ENCODE measurements at places on chromosomes 5 and 9. TPM values are rescaled to one million over a fixed set of nuclear protein-coding genes. Genes with fewer than 3 reads are reported as not detected.
A peak's percentile ranks its signal among the peaks of the same experiment; 100 is the strongest.

- no peak overlapping the region for H3K27ac ChIP-seq
- peaks cover 10% of the 10 kb centered on the region for H3K4me1 ChIP-seq
- no peaks in the 10 kb centered on the region for H3K27me3 ChIP-seq
- DNase-seq = no peak
- H3K4me3 ChIP-seq = no peak overlapping the region
Measured at GRCh38 chr9:124373386-124373785, 41.9 kb downstream of the PSMB7 start.

DNA sequence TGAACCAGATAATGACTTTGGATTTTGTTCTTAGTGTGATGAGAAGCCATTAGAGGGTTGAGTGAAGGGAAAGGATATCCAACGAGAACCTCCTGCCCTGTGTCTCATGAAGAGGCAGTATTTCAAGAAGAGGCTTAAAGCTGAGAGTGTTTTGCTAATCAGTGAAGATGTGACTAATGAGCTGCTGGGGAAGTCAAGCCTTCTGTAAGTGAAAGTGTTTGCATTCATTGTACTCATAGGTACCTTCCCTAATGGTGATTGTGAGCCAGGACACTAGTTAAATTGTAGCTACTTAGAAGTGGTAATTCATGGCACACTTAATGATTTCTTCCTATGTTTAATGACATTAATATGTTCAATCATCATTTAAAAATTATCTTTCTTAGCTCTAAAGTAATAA, 23.7 kb downstream of the PIP5K1B start:
- no peak overlapping the region for H3K27ac ChIP-seq
- H3K4me3 ChIP-seq = no peak overlapping the region
- H3K4me1 ChIP-seq = no peaks in the 10 kb centered on the region
- H3K36me3 ChIP-seq = no peaks in the 10 kb centered on the region
- H3K27me3 ChIP-seq = no peaks in the 10 kb centered on the region

GRCh38 chr5:131270809-131271208, 7.0 kb downstream of the CDC42SE2 start:
- H3K36me3 ChIP-seq = no peaks in the 10 kb centered on the region
- H3K4me3 ChIP-seq = no peak overlapping the region
- H3K4me1 ChIP-seq = peaks cover 3% of the 10 kb centered on the region
- H3K27me3 ChIP-seq = no peaks in the 10 kb centered on the region
- DNase-seq = no peak

DNA sequence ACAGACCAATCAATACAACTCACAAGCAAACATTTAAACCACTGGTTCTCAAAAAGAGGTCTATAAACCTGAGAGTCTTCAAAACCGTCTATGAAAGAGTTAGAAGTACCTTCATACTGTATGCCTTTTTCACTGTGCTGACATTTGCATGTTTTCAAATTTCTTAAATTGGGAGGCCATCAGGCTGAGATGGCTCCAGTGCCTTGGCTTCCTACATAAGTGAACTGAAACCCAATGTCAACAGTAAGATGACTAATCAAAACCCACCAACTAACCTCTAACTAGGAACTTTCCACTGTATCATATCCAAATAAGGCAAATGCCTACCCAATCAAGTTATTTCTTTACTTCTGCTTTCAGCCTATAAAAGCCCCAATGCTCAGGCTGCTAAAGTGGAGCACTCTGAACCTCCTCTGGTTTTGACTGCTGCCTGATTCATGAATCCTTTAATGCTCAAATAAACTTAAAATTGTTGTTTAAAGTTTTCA, 35.1 kb downstream of the FAM13B start:
- H3K4me1 ChIP-seq = peaks cover 41% of the 10 kb centered on the region
- peaks cover 11% of the 10 kb centered on the region for H3K36me3 ChIP-seq
- DNase-seq = no peak
- H3K27me3 ChIP-seq = no peaks in the 10 kb centered on the region
- no peak overlapping the region for H3K4me3 ChIP-seq

MAMDC4 gene
- polyA plus RNA-seq = 25.3 TPM

DNA sequence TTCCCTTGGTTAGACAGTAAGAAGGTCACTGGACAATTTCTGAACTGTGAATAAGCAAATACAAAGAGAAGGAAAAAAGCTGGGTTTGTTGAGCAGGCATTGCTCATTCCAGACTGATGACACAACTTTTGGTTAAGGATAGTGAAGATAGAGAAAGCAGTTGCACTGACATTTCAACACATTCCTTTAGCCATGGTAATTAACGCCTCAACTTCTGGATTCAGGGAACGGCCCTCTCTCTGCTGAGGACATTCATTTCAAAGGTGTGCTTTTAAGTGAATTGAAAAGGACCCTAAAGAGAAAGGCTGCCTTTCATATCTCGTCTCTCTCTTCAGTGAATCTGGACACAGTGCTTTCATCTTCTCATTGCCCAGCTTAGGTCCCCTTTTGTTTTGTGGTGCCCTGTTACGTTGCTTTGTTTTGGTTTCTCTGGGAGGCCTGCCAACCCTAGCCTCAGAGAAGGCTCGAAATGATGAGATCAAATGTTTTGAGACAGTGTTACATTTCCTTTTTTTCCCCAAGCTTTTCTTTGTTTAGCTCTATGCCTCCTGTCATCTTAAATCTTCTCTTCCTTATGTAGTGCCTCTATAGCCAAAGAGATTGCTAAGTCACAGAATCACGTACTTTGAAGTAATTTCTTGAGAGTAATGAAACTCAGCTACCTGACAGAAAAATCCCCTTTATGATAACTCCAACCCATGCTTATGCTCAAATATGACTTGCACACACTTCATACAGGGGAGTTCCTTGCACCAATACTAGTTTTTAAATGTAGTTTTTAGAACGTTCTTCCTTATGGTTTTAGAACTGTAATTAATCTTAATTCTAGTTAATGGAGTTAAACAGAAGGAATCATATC, 94.4 kb upstream of the IFNE start:
- no peaks in the 10 kb centered on the region for H3K36me3 ChIP-seq
- peak overlapping the region; percentile 45 for H3K27ac ChIP-seq

GRIN3A gene
- under 0.01 TPM for polyA plus RNA-seq

MEF2C gene
- 9.0 TPM for polyA plus RNA-seq

DNA sequence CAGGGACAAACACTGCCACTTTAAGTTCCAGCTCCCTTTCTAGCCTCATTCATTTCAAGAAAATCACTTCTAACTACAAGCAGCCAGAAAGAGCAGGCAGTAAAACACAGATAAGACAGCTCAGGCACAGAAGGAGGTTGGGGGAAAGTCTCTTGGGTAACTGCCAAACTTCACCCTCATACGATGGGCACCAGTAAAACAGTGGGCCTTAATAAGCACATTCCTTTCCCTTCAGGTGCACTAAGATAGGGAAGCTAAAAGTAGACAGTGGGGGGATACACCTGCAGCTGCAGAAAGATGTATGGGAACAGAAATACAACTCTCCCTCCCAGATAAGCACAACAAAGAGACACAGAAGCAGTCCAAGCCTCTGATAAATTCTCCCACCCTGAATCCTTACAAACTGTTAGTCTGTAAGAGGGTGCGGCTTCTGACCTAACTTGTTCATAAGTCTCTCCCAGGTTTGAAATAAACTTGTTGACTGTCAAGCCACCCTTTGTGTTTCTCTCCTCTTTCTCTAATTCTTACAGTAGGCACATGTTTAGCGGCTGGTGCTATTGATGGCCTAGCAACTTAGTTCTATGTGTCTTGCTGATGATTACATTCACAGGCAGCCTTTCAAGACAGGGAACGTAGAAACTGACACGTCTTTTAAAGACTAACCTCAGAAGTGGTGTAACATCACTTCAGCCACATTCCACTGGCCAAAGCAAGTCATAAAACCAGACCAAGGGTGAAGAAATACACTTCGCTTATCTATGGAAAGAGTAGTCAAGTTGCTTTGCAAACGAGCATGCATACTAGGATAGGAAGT, 6.8 kb upstream of the CKS2 start:
- no peak overlapping the region for H3K4me3 ChIP-seq
- H3K27ac ChIP-seq = no peak overlapping the region
- H3K27me3 ChIP-seq = no peaks in the 10 kb centered on the region

ACO1 gene
- polyA plus RNA-seq = 11.4 TPM

GRCh38 chr9:113822315-113822714, 53.8 kb upstream of the ZNF618 start:
- H3K4me3 ChIP-seq = no peak overlapping the region
- no peaks in the 10 kb centered on the region for H3K4me1 ChIP-seq
- H3K36me3 ChIP-seq = no peaks in the 10 kb centered on the region
- DNase-seq = no peak
- no peak overlapping the region for H3K27ac ChIP-seq
- H3K27me3 ChIP-seq = no peaks in the 10 kb centered on the region

DNA sequence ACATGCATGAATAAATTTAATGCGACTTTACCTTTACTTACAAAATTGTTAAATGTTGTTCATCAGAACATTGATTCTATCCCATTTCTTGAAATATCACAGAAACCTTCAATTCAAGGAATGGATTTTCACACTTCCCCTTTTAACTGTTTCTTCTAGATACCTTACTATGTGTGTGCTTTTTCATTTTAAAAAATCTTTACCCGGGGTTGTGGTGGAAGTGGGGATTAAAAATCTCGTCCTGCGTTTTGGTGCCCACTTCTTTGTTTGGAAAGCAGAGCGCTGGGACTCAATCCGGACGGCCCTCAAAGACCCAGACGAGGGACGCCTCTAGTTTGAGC, 5.8 kb upstream of the MEF2C start:
- H3K27ac ChIP-seq = peak overlapping the region; percentile 89
- no peak for DNase-seq
- no peaks in the 10 kb centered on the region for H3K36me3 ChIP-seq
- peak overlapping the region; percentile 61 for H3K4me3 ChIP-seq
- peaks cover 34% of the 10 kb centered on the region for H3K4me1 ChIP-seq

DNA sequence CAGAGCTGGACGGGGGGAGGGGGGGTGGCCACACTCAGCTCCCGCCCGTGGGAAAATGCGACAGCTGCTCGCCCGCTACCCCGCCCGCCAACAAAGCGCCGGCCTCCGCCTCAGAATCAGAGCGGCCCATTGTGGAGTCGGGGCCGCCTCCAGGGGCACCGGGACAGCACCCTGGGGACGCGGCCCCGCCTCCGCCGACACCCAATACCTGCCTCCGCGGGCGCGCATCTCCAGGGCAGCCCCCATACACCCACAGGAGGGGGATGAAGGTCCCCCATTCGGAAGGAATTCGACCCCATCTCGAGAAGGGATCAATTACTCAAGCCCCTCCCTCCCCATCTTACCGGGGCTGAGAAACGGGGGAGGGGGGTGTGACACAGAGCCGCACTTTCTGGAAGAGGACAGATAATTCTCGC, 1.3 kb downstream of the NOTCH1 start:
- DNase-seq = peak; percentile 87
- peak overlapping the region; percentile 97 for H3K27ac ChIP-seq
- peak overlapping the region; percentile 93 for H3K4me3 ChIP-seq
- H3K27me3 ChIP-seq = no peaks in the 10 kb centered on the region

- H3K27ac ChIP-seq = no peak overlapping the region
- H3K36me3 ChIP-seq = no peaks in the 10 kb centered on the region
- DNase-seq = no peak
- H3K27me3 ChIP-seq = no peaks in the 10 kb centered on the region
Measured at GRCh38 chr9:109124121-109124520, 4.4 kb upstream of the TMEM245 start.

GRCh38 chr9:112971415-112971814, 40.6 kb downstream of the ZNF883 start:
- H3K36me3 ChIP-seq = no peaks in the 10 kb centered on the region
- no peaks in the 10 kb centered on the region for H3K27me3 ChIP-seq
- no peak for DNase-seq
- H3K27ac ChIP-seq = no peak overlapping the region
- H3K4me1 ChIP-seq = no peaks in the 10 kb centered on the region

- peaks cover 22% of the 10 kb centered on the region for H3K36me3 ChIP-seq
- peak; percentile 94 for DNase-seq
- H3K27ac ChIP-seq = peak overlapping the region; percentile 59
Measured at GRCh38 chr9:134055981-134056461, 11.8 kb downstream of the BRD3 start.

DNA sequence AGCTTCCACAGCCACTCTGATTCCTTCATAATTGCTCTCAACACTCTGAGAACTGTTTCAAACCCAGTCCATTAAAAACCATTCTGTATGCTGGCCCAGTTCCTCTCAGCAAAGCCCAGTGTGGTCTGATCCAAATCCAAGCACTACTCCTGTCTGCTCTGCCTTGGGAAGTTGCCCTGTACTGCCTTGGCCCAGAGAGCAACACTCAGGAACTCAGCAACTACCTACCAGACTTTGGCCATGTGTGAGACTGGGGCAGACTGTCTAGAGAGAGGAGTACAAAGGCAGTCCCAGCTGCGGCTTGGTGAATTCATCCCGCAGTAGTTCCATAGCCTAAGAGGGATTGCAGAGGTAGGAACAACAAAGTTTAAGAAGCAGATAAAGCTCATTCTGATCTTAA, 214.4 kb downstream of the MCTP1 start:
- DNase-seq = no peak
- no peaks in the 10 kb centered on the region for H3K27me3 ChIP-seq
- H3K36me3 ChIP-seq = no peaks in the 10 kb centered on the region
- H3K27ac ChIP-seq = no peak overlapping the region
- no peaks in the 10 kb centered on the region for H3K4me1 ChIP-seq
- H3K4me3 ChIP-seq = no peak overlapping the region

DNA sequence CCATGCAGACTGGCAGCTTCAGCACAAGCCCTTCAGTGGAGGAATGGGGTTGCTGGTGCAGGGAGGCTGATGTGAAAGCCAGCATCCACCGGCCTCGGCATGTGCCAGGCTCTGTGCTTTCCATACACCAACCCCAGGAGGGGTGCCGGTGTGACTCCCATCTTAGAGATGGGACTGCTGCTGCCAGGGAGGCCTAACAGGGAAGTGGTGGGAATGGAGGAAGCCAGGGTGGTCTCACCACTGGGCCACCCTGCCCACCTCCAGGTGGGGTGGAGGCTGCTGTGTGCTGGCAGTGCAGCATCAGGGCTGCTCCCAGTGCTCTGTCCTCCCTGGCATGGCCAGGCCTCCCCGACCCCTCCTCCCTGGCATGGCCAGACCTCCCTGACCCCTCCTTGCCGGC, 32.8 kb upstream of the PITX1 start:
- no peaks in the 10 kb centered on the region for H3K27me3 ChIP-seq
- peaks cover 10% of the 10 kb centered on the region for H3K4me1 ChIP-seq
- no peak overlapping the region for H3K27ac ChIP-seq
- peak; percentile 59 for DNase-seq
- H3K4me3 ChIP-seq = no peak overlapping the region

PCDHGA1 gene
- 0.26 TPM for polyA plus RNA-seq

GRCh38 chr9:95508242-95508967, 8.4 kb downstream of the PTCH1 start:
- H3K27ac ChIP-seq = peak overlapping the region; percentile 88
- no peak for DNase-seq
- H3K27me3 ChIP-seq = no peaks in the 10 kb centered on the region
- no peaks in the 10 kb centered on the region for H3K36me3 ChIP-seq
